Globus pallidus (tissue), 1 donor: ENCODE measurements at places on chromosomes 1 and 21.

DNA sequence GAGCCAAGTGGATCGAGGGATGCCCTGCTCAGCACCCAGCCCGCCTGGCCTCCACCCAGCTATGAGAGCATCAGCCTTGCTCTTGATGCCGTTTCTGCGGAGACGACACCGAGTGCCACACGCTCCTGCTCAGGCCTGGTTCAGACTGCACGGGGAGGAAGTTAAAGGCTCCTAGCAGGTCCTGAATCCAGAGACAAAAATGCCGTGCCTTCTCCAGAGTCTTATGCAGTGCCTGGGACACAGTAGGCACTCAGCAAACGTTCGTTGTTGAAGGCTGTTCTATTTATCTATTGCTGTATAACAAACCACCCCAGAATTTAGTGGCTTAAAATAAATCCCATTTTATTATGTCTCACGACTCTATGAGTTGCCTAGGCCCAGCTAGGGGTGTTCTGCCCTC, 6.8 kb upstream of the BSND start:
- no peak for DNase-seq

- no peak for DNase-seq
These were observed 69.5 kb downstream of the UBE2T start for GRCh38 chr1:202272103-202272845.

DNA sequence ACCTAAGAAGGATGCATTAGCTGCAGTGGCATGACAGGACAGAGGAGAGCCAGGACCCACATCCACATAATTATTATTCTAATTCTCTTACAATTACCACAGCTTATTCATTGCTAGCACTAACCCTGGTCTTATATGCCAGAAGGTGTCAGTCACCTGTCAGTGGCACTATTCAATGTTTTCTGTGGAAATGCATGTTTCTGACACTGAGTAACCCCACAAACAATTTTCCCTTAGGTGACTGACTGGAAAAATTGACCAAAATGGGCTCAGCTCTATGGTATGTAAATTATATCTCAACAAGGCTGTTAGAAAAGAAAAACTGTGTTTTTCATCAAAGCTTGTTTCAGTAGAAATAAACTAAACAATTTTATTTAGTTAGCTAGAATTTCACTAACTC, 117.9 kb upstream of the KRTAP19-8 start:
- DNase-seq = no peak

GRCh38 chr1:150235294-150235851, 539 bp downstream of the ANP32E start:
- peak; percentile 32 for DNase-seq

GRCh38 chr1:220747437-220748088, 559 bp upstream of the MTARC2 start:
- no peak for DNase-seq

DNA sequence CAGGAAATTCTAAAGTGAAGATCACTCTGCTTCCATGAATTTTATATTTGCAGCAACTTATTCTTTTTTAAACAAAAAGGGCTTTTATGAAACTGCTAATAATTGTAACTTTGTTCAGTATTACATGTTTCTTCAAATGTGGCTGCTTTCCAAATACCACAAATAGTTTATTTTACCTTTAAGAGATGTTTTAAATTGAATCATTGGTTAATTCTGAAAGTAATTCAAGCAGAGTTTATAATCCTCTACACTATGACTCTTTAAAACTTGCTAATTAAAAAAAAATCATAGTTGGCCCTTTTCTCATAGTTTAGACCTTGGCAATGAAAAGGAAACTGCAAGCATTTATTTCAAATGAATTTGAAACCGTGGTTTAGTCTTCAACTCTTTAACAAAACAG, 59.6 kb downstream of the SDCCAG8 start:
- peak; percentile 30 for DNase-seq

- no peak for DNase-seq
These were observed 163.8 kb downstream of the COL24A1 start for GRCh38 chr1:85992791-85993190.

GRCh38 chr1:65568285-65568684, 147.8 kb downstream of the LEPR start:
- no peak for DNase-seq

GRCh38 chr1:24472527-24473251, 29.9 kb upstream of the RCAN3 start:
- no peak for DNase-seq

DNA sequence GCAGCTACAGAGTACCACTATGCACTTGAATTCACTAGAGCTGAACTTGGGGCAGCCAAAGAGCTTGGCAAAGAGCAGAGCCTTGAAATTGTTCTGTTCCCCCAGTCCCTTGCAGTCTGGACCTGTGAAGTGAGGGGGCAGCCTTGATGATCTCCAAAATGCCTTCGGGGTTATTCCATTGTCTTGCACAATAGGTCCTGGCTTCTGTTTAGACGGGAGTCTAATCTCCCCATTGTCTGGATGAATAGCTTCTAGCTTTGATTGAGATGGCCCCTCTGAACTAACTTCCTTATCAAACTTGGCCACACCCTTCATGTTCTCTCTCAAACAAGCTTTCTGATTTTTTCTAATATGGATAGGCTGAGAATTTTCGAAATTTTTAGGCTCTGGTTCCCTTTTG, 72.6 kb downstream of the PGM1 start:
- no peak for DNase-seq

DNA sequence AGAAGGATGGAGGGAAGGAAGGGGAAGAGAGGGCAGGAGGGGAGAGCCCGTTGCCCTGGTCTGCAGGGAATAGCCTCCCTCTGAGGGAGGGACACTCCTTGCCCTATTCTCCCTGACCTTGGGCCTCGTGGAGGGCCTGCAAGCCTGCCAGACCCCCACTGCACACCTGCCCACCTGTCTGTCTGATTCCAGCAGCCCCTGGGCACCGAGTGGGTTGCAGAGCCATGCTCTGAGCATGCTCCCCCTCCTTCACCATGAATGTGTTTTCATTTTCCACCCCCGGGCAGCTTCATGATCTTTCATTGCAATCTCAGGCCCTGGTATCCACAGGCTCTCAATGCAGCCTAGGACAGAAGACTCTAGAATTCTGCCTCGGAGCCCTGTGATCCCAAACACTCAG, 5.1 kb upstream of the NPHP4 start:
- DNase-seq = no peak

- DNase-seq = peak; percentile 14
These were observed 1.6 kb downstream of the NRIP1 start for GRCh38 chr21:15063081-15063813.
